ENCODE measurements at places on chromosomes 16 and 17. TPM values are rescaled to one million over a fixed set of nuclear protein-coding genes. Genes with fewer than 3 reads are reported as not detected.

The WDR81 gene
- total RNA-seq, result 29.1 TPM

The CORO1A gene
- total RNA-seq, result 0.59 TPM

The KRTAP3-2 gene
- not detected for total RNA-seq

The KRTAP4-6 gene
- not detected for total RNA-seq

The C16orf54 gene
- total RNA-seq, result not detected

The RAB34 gene
- 133 TPM for total RNA-seq

The TBC1D3D gene
- not detected for total RNA-seq

The TLCD3B gene
- under 0.01 TPM for total RNA-seq

The USP43 gene
- total RNA-seq, result not detected

The HBA2 gene
- total RNA-seq, result not detected

The PMFBP1 gene
- 0.46 TPM for total RNA-seq

The RAB11FIP4 gene
- total RNA-seq, result 0.74 TPM

The TMIGD1 gene
- total RNA-seq, result not detected

The ATAD5 gene
- 0.89 TPM for total RNA-seq

The PRAC2 gene
- total RNA-seq, result not detected

The CENPN gene
- total RNA-seq, result 36.1 TPM

The MKS1 gene
- total RNA-seq, result 8.0 TPM

The ANKRD40CL gene
- not detected for total RNA-seq

The ABCC3 gene
- 5.6 TPM for total RNA-seq

The TBX21 gene
- total RNA-seq, result not detected

The SARM1 gene
- 16.6 TPM for total RNA-seq

The DNAH3 gene
- total RNA-seq, result not detected

The CD7 gene
- total RNA-seq, result not detected

The COX6A2 gene
- total RNA-seq, result not detected

The YPEL2 gene
- total RNA-seq, result 19.0 TPM

The SLC22A31 gene
- 8.6 TPM for total RNA-seq

The FXR2 gene
- 50.5 TPM for total RNA-seq

The PHOSPHO1 gene
- 0.30 TPM for total RNA-seq

The MYH2 gene
- 0.97 TPM for total RNA-seq

The CES1 gene
- total RNA-seq, result not detected

The SLC2A4 gene
- not detected for total RNA-seq

The ORMDL3 gene
- 94.4 TPM for total RNA-seq

The KRTAP9-6 gene
- total RNA-seq, result not detected

The PLA2G10 gene
- not detected for total RNA-seq

The NPIPA3 gene
- 0.59 TPM for total RNA-seq

The SMIM36 gene
- total RNA-seq, result not detected

The KRTAP9-8 gene
- total RNA-seq, result not detected

The LCMT1 gene
- 43.4 TPM for total RNA-seq

The RCVRN gene
- total RNA-seq, result not detected

The ASPHD1 gene
- total RNA-seq, result 12.5 TPM

The RASL10B gene
- total RNA-seq, result 7.4 TPM

The C16orf86 gene
- 2.2 TPM for total RNA-seq

The KRTAP4-9 gene
- total RNA-seq, result not detected

Measured in smooth muscle cell of the umbilical artery (primary cell).